ENCODE measurements at places on chromosomes 5 and 9.

- DNase-seq, result no peak
These were observed 45.0 kb downstream of the PRR16 start for GRCh38 chr5:120509053-120509452.

GRCh38 chr9:116275418-116276195 is 122.0 kb downstream of the PAPPA start:
- DNase-seq, result no peak

- DNase-seq, result no peak
These were observed 151.1 kb upstream of the ERCC6L2 start for GRCh38 chr9:95724253-95724991.

GRCh38 chr9:108913391-108913790 is 20.5 kb downstream of the ELP1 start:
- DNase-seq, result no peak

DNA sequence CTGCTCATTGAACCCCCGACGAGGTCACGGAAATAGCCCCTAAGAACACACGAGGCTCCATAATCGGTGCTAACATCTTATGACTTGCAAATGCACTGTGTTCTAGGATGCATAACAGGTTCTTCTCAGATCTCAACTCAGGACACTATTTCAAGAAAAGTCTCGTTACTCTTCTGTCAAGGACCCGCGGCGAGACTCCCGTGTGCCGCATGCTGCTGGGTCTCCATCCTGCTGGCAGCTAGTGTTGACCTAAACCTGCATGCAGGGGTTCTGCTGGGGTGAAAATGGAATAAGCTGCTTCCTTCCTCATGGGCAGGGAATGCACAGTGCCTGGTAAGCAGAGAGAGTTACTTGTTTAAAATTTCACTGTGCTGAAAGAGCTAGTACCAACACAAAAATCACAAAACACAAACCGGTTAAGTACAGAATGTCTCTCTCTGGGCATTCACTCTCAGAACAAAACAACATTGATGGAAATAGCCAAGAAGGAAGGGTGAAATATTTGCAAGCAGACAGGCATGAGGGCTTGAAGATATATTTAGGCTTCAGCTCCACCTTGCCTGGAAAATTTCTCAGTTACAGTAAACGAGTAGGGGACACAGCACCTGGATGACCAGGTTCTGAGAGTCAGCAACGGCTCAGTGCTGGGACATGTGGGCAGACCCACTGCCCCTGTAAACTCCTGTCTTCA is 416.5 kb downstream of the GADD45G start:
- DNase-seq, result no peak

DNA sequence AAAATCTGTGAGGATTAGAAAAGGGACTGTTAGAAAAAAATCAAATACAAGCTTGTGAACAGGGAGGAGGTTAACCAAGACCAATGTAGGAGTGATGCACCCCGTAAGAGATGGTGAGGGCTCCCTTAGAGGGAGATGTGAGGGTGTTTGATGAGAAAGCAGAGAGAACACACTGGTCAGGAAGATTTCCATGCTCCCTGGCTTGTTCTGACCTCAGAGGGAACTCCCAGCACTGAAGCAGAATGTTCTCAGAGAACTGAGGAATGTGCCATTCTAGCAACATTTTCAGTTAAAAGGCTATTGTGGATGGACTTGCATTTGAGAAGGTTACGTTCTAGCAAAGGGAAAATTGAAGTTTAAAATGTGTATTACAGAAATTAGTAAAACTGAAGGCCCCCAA is 110.6 kb downstream of the HTR4 start:
- DNase-seq, result no peak

DNA sequence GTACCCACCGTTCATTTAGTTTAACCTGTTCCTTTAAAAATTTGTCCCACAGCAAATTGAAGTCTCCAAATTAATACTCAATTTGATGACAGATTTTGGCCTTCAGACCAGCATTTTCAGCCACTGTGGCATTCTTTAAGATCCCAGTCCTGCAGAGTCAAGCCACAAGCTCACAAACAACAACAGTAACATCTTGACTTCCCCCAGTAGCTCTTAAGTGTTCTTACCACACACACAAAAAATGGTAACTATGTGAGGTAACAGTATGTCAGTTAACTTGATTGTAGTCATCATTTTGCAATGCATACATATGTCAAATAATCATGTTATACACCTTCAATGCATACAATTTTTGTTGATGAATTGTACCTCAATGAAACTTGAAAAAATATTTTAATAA is 247.9 kb downstream of the LURAP1L start:
- no peak for DNase-seq
